CD4-positive, alpha-beta T cell treated with Interferon alpha-2 for 1 hour (primary cell): ENCODE measurements at places on chromosomes 12 and 14.

- DNase-seq, result no peak
Measured at GRCh38 chr12:44775901-44776300, 100.2 kb downstream of the NELL2 start.

DNA sequence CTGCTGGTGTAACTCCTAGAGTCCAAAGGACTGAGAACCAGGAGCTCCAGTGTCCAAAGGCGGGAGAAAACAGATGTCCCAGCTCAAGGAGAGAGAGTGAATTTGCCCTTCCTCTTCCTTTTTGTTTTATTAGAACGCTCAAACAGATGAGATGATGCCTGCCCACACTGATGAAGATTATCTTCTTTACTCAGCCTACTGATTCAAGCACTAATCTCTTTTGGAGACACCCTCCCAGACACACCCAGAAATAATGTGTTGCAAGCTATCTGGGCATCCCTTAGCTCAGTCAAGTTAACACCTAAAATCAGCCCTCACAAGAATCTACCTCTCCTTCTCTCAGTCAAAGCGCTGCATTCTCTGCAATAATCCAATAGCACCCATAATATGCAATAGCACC is 78.2 kb upstream of the BCL2L14 start:
- DNase-seq, result no peak

DNA sequence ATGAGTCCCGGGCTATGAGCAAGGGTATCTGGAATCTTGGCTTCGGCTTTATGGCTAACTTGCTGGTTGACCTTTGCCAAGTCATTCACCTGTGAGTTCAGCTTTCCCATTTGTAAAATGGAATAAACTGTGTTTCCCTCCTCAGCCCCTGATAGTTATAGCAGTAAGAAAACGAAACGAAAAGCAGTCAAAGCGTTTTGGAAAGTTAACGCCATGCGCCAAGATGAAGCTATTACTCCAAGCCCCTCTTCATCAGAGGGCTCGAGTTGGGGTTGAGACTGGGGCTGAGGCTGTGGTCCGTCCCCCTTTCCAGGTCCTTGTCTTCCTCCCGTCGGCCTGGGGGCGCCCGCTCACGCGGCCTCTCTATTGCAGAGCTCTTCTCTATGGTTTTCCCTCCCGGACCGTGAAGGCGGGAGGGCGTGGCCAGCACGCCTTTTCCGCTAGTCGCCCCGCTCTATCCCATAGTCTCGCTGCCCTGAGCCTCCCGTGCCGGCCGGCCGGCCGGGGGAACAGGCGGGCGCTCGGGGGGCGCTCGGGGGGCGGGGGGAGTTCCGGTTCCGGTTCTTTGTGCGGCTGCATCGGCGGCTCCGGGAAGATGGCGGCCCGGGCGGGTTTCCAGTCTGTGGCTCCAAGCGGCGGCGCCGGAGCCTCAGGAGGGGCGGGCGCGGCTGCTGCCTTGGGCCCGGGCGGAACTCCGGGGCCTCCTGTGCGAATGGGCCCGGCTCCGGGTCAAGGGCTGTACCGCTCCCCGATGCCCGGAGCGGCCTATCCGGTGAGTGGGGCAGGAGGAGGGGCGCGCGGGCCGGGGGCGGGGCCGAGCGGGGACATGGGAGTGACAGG is at the start of gene SMARCD1:
SMARCD1 (plus strand) TSS at position 568 of the 840 bp plus-strand sequence; CDS start at position 596, 28 bp downstream.
- DNase-seq, result peak; percentile 90

DNA sequence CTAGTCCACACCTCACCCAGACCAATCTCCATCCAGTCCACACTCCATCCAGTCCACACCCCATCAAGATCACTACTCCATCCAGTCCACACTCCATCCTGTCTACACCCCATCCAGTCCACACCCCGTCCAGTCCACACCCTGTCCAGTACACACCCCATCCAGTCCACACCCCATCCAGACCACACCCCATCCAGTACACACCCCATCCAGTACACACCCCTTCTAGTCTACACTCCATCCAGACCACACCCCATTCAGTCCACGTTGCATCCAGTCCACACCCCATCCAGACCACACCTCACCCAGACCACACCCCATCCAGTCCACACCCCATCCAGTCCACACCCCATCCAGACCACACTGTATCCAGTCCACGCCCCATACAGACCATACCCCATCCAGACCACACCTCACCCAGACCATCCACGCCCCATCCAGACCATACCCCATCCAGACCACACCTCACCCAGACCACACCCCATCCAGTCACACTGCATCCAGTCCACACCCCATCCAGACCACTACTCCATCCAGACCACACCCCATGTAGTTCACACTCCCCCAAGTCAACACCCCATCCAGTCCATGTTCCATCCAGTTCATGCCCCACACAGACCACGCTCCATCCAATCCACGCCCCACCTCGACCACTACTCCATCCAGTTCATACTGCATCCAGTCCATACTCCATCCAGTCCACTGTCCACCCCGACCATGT is 116.6 kb upstream of the RTL1 start:
- no peak for DNase-seq

- no peak for DNase-seq
Measured at GRCh38 chr12:85182699-85183098, 97.3 kb upstream of the ALX1 start.

GRCh38 chr14:96713426-96713825 is 83.8 kb upstream of the VRK1 start:
- DNase-seq, result no peak
